ENCODE measurements at places on chromosomes 13 and 19. TPM values are rescaled to one million over a fixed set of nuclear protein-coding genes. Genes with fewer than 3 reads are reported as not detected.

Gene ZNF541
- total RNA-seq: not detected

Gene RYR1
- 6.6 TPM for total RNA-seq

Gene CRLF1
- 3.1 TPM for total RNA-seq

Gene HSH2D
- 0.14 TPM for total RNA-seq

Gene NOVA2
- 0.13 TPM for total RNA-seq

Gene SLC17A7
- total RNA-seq: 0.54 TPM

Gene AKT2
- 178 TPM for total RNA-seq

Gene CHERP
- 30.7 TPM for total RNA-seq

Gene TRPC4
- total RNA-seq: not detected

Measured in A549 treated with GW870086 at 1 μM for 4 hours (cell line).